Fibroblast of the conjunctiva (primary cell): ENCODE measurements at places on chromosomes 1 and 21.
A peak's percentile ranks its signal among the peaks of the same experiment; 100 is the strongest.

DNA sequence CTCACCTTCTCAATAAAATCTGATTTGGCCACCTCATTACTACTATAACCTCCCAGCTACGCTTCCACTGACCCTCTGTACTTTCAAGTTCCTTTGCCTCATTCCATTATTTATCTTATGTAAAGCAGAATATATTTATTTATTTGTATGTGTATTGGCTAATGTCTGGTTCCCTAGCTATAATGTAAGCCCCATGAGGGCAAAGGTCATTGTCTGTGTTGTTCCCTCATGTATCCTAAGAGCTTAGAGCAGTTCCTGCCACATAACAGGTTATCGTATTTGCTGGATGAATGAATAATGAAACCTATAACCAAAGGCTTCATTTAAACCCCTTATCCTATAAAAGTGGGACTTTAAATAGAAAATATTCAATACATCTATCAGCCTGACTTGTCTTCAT lies 77.9 kb upstream of the DPT start:
- DNase-seq = no peak

DNA sequence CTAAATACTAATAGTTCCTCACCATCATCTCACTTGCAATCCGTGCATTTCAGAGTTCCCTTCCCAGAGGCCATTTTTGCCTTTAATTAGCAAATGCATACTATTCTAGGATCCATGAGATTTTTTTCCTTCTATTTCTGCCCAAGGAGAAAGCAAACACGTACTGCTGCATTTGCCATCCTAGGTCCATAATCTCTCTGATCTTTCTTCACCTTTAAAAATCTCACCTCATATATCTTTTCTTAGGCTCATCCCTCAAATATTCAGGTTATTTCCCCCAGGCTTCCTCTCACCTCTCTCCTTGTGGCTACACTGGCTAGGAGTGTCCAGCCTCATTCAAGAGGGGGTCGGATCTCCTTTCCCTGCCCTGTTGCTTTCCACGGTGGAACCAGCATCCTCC lies 338.6 kb downstream of the SETD4 start:
- DNase-seq = no peak

DNA sequence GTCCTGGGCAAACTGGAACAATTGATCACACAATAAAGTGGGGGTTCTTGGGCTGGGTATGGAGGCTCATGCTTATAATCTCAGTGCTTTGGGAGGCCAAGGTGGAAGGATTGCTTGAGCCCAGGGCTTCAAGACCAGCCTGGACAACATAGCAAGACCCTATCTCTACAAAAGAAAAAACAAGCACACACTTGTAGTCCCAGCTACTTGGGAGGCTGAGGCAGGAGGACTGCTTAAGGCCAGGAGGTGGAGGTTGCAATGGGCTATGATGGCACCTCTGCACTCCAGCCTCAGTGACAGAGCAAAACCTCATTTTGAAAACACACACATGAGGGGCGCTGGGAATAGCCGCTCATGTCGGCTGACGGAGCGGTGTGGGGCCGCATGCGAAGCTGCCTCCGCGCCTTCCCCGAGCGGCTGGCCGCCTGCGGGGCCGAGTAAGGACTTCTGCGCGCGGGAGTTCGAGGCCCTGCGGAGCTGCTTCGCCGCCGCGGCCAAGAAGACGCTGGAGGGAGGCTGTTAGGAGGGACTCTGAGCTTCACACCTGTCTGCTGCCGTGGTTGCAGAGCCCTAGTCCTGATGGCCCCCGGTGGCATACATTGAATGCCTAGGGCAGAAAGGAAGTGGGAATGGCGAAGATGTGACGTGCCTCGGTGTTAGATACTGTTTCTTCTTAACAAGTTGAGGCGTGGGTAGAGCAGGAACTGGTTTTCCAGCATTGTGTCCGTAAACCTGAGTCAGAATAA lies 59.5 kb downstream of the ACBD3 start:
- no peak for DNase-seq

GRCh38 chr1:86156566-86157455 lies at the start of gene COL24A1:
TSS of gene COL24A1 (minus strand) at chr1:86156772. CDS start at chr1:86156396, 376 bp downstream.
- DNase-seq = no peak

DNA sequence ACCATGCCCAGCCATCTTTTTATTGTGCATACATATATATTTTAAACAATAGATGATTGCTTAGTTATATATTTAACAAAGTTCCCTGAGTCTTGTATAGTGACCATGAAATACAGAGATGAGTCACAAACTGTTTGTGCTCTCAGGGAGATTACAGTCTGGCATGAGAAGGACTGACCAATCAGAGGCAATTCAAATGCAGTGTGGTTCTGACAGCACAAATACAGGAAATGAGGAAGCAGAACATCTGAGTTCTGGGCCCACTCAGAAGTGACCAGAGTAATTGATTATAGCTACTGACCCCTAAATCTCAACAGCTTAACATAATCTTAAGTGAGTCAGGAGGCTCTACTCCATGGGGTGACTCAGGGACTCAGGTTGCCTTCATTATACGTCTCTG lies 534.5 kb downstream of the OMA1 start:
- DNase-seq = no peak

GRCh38 chr1:9892563-9893528 lies 17.2 kb downstream of the CTNNBIP1 start:
- no peak for DNase-seq

- no peak for DNase-seq
Measured at GRCh38 chr1:67740543-67740942, 55.5 kb downstream of the GADD45A start.

DNA sequence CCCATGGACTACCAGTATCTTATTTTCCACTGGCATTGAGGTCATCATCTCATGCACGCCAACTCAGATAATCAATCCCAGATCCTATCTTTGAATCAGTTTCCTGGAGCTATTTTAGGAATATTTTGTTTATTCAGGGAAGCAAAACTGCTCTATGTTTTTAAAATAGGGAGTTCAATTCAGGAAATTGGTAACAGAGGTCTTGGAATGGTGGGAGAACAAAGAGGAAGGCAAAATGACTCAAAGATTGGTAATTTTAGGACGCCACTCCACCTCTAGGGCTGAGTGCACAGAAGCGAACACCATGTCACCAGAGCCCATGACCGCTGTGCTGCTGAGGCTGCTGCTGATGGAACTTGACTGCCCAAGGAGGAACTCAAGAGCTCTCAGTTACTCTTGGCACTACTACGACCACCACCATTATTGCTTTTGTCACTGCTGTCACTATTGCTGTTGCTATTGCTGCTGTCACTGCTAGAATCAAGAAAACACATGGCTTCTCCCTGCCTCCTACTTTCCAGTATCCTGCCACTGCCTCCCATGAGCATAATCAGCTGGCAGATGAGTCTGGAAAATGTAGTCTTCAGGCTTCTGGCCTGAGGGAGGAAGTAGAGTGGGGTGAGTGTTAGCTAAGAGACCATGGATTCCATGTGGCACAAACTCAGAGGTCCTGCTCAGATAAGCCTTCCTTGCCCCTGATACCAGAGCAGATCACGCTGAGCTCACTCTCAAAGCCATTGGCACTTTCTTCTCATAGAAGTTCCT lies 71.6 kb upstream of the CNIH3 start:
- no peak for DNase-seq

GRCh38 chr1:241079047-241079446 lies 278.0 kb downstream of the RGS7 start:
- no peak for DNase-seq

- no peak for DNase-seq
Measured at GRCh38 chr1:182041615-182042014, 19.9 kb downstream of the ZNF648 start.

DNA sequence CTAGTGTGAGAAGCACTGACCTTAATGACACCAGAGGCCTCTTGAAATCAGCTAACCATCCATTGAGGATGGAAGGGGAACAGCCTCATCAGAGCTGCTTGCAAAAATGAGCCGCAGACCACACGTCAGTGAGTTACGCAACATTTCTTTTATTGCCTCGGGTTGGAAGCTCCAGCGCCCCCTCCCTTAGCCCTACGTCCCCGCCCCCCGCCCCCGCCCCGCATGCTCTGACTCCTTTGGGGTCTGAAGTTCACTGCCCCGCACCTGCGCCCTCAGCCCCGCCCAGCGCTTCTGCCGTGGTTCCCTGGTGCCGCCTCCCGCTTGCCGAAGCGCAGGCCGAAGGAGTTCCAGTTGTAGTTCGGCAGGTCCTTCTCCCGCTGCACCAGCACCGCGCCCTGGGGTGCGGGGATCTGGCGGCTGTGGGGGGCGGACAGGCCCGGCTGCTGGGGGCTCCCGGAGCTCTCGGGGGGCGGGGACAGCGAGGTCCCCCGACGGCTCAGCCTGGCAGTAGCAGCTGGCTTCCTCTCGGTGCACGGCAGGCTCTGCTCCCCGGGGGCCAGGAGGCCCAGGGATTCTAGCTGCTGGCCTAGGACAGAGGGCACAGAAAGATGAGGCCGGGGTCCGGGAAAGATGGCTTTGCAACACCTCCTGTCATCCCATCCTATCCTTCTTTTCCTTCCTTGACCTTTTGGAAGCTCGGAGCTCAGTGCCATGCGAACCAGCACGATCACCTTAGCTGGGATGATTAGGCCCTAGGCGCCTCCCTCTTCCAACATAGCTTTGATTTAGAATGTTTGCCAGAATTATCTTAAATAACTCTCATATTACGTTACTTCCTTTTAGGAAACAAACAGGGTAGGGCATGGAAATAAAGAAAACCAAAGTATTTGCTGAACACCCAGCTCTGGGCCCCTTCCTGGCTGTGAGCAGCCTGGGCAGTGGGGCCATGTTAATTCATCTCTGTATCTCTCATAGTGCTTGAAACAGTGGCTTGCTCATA lies 5.8 kb downstream of the KISS1 start:
- no peak for DNase-seq

DNA sequence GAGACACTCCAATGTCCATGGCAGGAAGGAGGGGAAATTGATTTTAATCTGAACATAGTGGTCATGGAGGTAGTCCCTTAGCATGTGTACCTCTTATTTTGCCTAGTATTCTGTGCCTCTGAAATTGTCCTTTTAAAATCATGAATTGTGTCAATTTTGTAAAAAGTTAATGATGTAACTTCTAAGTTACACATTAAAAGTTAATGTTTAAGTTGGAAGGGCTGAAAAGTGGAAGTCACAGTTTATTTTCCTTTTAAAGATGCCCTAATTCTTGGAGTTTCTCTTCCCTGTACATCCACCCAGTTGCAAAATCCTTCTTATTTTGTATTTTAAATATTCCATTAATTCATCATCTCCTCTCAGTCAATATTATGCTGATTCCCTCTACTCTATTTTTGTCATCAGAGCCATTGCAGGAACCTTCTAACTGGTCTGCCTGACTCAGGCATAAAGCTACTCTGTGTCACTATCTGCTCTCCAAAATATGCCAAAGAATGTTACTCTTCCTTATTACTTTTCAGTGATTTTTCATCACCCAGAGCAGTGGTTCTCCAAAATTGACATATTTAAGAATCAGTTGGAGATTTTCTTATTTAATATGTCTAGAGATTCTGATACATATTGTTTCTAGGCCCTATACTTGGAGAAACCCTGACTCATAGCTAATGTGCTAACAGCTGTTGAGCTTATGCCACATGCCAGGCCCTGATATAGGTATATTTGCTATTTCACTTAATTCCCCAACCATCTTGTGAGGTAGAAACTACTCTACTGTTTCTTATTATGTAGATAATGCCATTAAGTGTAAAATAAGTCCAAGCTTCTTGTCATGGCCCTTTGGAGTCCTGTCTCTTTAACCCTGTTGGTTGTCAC lies 5.1 kb downstream of the HOOK1 start:
- DNase-seq = no peak

DNA sequence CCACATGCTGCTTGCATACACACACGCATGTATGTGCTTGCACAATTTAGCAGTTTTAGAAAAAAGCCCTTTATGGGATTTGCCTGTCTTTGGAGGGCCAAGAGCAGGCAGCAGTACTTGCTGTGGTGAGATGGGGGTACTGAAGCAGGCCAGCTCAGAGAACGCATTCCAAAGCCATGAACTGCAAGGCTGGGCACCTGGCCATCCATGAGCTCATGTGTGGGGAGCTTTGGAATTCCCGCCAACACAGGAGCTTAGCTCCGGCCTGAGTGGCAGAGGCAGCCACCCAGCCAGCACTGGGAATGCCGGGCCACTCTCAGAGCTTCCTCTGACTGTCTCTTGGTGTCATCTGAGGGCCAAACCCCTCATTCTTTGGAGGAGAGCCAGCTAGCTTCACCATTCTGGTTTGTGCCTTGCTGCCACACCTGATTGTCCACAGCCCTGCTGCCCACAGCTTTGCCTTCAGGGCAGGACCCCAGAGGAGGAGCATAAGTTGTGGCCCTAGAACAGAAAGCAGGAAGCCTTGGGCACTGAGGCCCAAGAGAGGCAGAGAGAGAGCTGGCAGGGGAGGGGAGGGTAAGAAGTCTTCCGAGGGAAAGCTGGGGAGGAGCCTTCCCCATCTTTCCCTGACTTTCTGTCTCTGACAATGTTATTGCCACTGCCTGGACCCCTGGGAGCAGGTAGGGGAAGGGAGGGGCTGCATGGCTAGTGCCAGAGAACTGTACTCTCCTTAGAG lies 92.1 kb upstream of the POU3F1 start:
- peak; percentile 92 for DNase-seq

GRCh38 chr1:1153874-1154273 lies 19.8 kb upstream of the TTLL10 start:
- DNase-seq = no peak

DNA sequence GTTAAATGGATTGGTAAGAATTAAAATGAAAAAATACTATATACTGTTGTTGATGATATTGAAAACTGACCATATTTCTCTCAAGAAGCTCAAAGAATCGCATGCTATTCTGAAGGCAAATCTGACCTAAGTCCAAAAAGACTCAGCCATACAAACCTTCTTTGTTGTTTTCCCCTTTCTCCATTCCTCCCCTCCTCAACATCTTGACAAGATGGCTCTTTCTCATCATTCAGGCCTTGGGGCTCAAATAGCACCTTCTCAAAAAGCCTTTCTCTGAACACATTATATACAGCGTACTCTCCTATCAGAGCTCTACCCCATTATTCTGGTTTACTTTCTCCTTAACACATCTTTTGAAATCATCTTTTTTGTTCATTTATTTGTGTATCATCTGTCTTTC lies 17.2 kb downstream of the COLGALT2 start:
- DNase-seq = no peak

- peak; percentile 58 for DNase-seq
Measured at GRCh38 chr21:35303085-35303484, 254.0 kb upstream of the RUNX1 start.

DNA sequence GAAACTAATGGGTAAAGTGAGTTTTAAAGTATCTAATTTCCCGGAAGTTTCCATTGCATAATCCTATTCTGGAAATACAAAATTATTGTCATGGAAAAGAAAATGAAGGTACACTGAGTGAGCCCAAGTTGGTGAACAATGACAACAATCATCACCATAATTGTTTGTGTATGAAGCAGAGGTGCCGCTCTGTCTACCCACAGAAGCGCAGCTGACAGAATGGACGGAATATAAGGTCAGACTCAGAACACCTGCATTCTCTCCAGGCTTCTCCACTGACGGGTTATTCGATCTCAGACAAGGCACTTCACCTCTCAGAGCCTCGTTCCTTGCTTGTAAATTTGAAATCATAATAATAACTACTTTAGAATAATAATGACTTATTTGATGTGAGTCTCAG lies 99.1 kb upstream of the NGF start:
- DNase-seq = no peak

DNA sequence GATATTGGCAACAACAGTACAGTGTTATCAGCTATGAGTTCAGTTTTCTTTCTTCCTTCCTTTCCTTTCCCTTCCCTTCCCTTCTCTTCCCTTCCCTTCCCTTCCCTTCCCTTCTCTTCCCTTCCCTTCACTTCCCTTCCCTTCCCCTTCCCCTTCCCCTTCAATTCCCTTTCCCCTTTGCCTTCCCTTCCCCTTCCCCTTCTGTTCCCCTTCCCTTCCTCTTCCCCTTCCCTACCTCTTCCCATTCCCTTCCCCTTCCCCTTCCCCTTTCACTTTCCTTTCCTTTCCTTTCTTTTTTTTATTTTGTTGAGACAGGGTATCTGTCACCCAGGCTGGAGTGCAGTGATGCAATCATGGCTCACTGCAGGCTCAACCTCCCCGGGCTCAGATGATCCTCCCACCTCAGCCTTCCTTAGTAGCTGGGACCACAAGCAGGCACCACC lies 72.3 kb upstream of the CAPZB start:
- DNase-seq = no peak
